ENCODE measurements at places on chromosomes 12 and 14. TPM values are rescaled to one million over a fixed set of nuclear protein-coding genes. Genes with fewer than 3 reads are reported as not detected.

GCH1 gene
- 6.9 TPM for total RNA-seq

TAPBPL gene
- total RNA-seq = 9.9 TPM

ALDH1L2 gene
- total RNA-seq = 60.5 TPM

PPP1R36 gene
- total RNA-seq = 1.3 TPM

TAS2R31 gene
- 11.8 TPM for total RNA-seq

LRRC74A gene
- not detected for total RNA-seq

NTN4 gene
- 160 TPM for total RNA-seq

C1QL4 gene
- not detected for total RNA-seq

TSHR gene
- under 0.01 TPM for total RNA-seq

RPL10L gene
- total RNA-seq = not detected

TPPP2 gene
- not detected for total RNA-seq

SMCO3 gene
- 0.11 TPM for total RNA-seq

TRPV4 gene
- 4.8 TPM for total RNA-seq

SOX5 gene
- 86.2 TPM for total RNA-seq

STON2 gene
- 51.6 TPM for total RNA-seq

MYO1H gene
- not detected for total RNA-seq

ADAMTS20 gene
- total RNA-seq = not detected

BLTP3B gene
- total RNA-seq = 81.8 TPM

P2RX7 gene
- total RNA-seq = 5.7 TPM

MYF5 gene
- not detected for total RNA-seq

CCER1 gene
- total RNA-seq = not detected

ITPR2 gene
- 22.7 TPM for total RNA-seq

PLEKHH1 gene
- 0.86 TPM for total RNA-seq

CCDC177 gene
- under 0.01 TPM for total RNA-seq

PRPH gene
- total RNA-seq = 1.5 TPM

MGP gene
- 63.6 TPM for total RNA-seq

HHIPL1 gene
- 13.1 TPM for total RNA-seq

RAPGEF3 gene
- 18.6 TPM for total RNA-seq

FBXW8 gene
- total RNA-seq = 24.4 TPM

PRIMA1 gene
- 1.0 TPM for total RNA-seq

SNRNP35 gene
- 12.0 TPM for total RNA-seq

TTC9 gene
- 3.5 TPM for total RNA-seq

LRIG3 gene
- 197 TPM for total RNA-seq

PIWIL1 gene
- total RNA-seq = not detected

CDCA3 gene
- total RNA-seq = 18.7 TPM

ASCL4 gene
- not detected for total RNA-seq

PPFIBP1 gene
- total RNA-seq = 419 TPM

HOXC13 gene
- not detected for total RNA-seq

INHBC gene
- under 0.01 TPM for total RNA-seq

RGS6 gene
- not detected for total RNA-seq

RNASE7 gene
- not detected for total RNA-seq

USP44 gene
- 0.22 TPM for total RNA-seq

ANKRD33 gene
- not detected for total RNA-seq

TMPRSS12 gene
- not detected for total RNA-seq

MYH7 gene
- not detected for total RNA-seq

HNF1A gene
- total RNA-seq = not detected

KCNH3 gene
- under 0.01 TPM for total RNA-seq

CCNK gene
- total RNA-seq = 28.8 TPM

LYZ gene
- total RNA-seq = not detected

MYF6 gene
- not detected for total RNA-seq

ATP23 gene
- total RNA-seq = 9.1 TPM

ACVRL1 gene
- total RNA-seq = 6.1 TPM

KLRK1 gene
- not detected for total RNA-seq

TULP3 gene
- 40.1 TPM for total RNA-seq

SERPINA4 gene
- not detected for total RNA-seq

Data from articular chondrocyte of knee joint (primary cell).